Activated T-helper 1 cell treated with anti-CD3 and anti-CD28 coated beads, Interleukin-2, amount 50 U/mL, for 16 hours (primary cell): ENCODE measurements at places on chromosomes 1 and 21.

- DNase-seq = no peak
These were observed 105.5 kb downstream of the HLCS start for GRCh38 chr21:36860736-36861594.

DNA sequence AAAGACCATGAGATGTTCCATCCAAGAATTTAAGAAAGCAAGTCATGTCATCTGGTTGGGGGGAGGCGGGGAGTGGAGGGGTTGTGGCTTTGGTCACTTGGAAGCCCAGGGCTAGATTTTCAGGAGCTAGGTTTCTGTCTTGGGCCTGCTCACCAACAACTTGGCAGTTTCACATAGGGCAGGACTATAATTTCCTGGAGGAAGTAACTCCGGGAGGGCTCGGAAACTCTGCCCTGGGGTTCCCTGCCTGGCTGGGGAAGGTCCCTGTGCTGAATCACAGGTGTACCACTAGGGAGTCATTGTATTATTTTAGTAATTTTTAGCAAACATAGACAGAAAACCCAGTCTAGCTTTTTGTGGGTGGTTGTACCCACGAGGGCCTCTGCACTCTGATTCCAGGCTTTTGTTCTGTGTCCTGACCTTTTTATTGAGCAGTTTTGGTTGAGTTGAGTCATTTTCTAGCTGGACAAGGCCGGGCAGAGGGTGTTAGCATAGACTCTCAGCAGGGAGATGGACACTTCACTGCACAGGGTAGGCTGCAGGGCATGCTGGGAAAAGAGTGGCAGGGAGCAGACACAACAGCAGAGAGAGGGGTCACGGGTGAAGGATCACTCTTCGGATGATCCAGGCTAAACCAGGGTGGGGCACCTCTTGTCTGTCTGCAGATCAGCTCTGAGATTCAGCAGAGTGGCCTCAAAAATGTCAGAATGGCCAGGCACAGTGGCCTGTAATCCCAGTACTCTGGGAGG is 144.7 kb downstream of the GRIK3 start:
- no peak for DNase-seq

DNA sequence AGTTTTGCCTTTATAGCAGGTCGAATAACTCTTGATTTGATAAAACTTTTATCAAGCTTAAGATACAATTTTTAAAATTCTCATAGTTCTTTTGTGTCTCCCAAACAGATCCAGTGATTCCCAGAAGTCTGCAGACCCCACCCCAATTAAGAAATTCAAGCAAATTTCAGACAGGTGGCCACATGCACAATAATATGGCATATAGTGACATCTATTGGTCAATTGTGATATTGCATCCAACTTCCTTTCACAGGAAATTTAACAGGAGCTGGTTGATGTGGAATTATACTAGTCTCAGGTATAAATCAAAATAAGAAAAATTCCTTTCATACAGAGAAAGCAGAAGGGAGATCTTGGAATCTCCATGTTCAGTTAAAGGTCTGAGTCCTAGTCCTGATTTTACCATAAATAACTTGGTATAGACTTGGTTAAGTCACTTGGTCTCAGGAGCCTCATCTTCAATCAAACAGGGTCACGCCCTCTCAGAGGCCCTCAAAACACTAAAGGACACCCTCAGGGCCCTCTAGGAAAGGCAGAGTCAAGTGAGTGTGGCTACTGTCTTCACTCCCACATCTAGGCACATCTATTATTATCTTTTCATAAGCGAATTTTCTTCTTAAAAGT is 24.1 kb downstream of the PIGM start:
- DNase-seq = no peak

GRCh38 chr1:107464827-107465226 is 324.0 kb downstream of the NTNG1 start:
- DNase-seq = no peak

GRCh38 chr1:44811234-44811633 is 2.9 kb downstream of the BTBD19 start:
- no peak for DNase-seq

GRCh38 chr1:57026624-57027354 is 61.0 kb upstream of the C8B start:
- DNase-seq = no peak
